ENCODE measurements at places on chromosomes 4 and X. TPM values are rescaled to one million over a fixed set of nuclear protein-coding genes. Genes with fewer than 3 reads are reported as not detected.

DNA sequence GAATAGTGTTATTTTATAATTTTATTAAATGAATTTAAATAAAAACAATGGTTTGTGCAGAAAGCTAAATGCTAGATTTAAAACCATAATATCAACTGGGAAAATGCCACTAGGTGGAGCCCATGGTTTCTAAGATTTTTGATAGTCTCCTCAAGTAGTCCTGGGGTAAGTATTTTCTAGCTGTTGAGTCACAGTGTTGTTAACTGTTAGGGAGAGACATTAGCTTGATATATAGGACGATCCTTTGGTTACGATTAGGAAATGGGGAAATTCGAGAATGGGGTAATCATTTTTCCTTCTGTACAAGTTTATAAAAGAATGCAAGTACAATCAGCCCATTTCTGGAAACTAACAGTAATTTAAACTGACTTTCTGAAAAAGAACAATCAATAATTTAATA, 378.4 kb downstream of the ANKRD50 start:
- peak; percentile 25 for DNase-seq

DNA sequence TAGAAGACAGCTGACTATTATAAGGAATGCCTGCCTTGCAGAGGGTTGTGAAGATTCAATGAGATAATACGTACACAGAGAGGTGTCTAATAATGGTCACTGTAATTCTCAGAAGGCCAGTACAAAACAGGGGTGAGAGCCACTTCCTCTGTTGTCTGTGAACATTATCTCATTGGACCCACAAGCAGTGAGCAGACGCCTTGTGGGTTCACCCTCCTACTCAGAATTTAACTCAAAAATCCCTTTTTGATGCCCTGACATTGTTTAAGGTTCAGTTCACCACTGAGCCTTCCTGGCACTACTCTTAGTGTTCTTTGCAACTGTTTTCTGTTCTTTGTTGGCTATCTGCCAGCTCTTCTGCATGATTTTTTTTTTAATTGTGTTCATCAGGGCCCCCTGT, 467.4 kb downstream of the BCOR start:
- DNase-seq = no peak

DNA sequence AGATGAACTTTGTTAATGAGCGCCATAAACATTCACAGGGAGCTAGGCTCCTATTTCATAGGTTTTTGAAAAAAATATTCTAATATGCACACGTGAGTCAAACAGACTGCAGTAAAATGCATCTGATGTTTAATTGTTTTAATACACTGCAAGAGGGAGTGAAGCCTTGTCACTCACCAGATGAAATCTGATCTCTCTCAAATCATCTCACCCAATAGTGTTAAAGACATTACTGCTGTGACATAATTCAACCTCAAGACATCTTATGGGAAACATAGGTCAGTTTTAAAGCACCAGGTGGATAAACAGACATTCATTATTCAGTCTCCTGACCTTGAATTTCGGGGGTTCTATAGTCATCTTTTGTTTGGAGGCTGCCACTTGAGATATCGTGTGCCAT, 148.3 kb downstream of the MAML3 start:
- no peak for DNase-seq

- DNase-seq = no peak
Observed at GRCh38 chrX:149003863-149004660, 501.0 kb downstream of the IDS start.

The TEC gene
- 3.8 TPM for total RNA-seq

The HGFAC gene
- 1.9 TPM for total RNA-seq

DNA sequence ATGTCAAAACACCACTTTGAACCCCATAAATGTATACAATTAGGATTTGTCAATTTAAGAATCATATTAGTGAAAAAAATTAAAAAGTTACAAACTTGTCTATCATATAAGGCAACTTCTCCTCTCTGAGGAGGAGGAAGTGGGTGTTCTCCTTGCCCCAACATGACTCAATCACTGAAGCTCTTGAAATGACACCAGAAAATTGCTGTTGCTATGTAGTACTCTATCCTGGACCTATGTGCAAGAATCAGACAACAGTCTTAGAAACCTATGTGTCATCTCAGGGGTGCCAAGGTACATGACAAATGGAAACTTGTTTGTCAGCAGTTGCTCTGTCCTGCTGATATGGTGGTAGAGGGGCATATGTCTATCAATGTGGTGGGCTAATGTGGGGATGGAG, 47.7 kb downstream of the HMGB3 start:
- no peak for DNase-seq

- DNase-seq = no peak
Observed at GRCh38 chr4:80465238-80465637, 129.7 kb downstream of the CFAP299 start.

The CSAG3 gene
- total RNA-seq = not detected

The PNCK gene
- total RNA-seq = 28.3 TPM

GRCh38 chr4:171067422-171067821, 745.8 kb upstream of the GALNTL6 start:
- no peak for DNase-seq

GRCh38 chr4:83247415-83248357, 36.9 kb downstream of the COQ2 start:
- no peak for DNase-seq

DNA sequence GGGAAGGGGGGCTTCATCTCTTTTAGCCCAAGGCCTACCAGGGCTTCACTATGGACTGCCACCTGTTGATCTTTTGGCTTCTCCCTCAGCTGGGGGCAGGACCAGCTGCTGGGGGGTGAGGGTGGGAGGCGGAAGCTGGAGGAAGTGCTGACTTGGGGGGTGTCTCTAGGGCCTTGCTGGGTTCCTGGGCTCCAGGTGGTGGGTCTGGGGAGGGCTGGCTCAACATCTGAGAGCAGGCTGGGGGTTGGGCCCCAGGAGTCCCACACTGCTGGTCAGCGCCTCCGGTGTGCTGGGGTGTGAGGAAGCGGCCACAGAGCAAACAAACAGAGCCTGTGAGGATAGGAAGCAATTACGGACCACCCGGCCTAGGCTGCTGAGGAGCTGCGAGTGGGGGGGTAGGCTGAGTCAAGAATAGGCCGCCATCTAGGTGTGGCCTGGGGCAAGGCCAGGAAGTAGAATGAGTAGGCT, 85.7 kb downstream of the EFNB1 start:
- DNase-seq = no peak

DNA sequence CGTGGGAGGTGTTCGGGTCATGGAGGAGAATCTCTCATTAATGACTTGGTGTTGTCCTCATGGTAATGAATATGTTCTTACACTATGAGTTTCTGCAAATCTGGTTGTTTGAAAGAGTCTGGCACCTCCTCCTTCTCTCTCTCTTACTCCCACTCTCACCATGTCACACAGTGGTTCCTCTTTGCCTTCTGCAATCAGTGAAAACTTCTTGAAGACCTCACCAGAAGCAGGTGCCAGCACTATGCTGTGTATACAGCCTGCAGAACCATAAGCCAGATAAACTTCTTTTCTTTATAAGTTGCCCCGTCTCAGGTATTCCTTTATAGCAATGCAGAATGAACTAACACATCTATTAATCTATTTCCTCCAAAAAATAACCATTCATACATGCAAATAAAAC, 275.0 kb downstream of the ANTXR2 start:
- no peak for DNase-seq

The MGAT4D gene
- not detected for total RNA-seq

GRCh38 chr4:7971881-7972500, 32.3 kb upstream of the AFAP1 start:
- DNase-seq = no peak

GRCh38 chrX:38277136-38277535, 50.2 kb downstream of the RPGR start:
- DNase-seq = no peak

DNA sequence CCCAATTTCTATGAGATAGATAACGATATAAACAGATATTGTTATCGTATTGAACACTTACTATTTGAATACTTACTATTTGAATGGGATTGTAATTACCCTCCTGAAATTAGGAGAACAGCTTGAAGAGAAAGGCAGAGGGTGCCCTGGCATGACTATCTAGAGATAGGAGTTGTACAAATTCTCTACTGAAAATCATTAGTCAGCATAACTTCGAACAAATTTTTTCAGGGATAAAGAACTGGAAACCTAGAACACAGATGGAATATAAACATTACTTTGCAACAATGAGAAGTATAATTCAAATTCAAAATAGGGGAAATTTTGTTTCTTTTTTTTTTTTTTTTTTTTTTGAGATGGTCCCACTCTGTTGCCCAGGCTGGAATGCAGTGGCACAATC, 1096.8 kb downstream of the C4orf33 start:
- no peak for DNase-seq

DNA sequence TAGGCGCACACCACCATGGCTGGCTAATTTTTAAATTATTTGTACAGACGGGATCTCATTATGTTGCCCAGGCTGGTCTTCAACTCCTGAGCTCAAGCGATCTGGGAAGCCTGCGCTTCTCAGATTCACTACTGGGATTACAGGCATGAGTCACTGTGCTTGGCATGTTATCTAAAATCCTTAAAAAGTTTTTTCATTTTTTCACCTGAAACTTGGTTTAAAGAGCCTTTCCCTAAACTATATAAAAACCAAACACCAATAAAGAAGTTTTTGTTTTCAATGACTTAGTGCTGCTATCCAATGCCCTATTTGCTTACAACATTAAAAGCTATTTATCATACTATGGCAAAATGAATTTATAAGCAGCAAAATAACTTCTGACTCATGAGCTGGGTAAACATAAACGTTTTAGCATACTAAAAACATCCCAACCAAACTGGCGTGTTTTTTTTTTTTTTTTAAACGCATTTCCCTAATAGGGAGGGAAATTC, 127.8 kb downstream of the UBE2K start:
- DNase-seq = no peak

The SPANXA2 gene
- not detected for total RNA-seq

The SGMS2 gene
- total RNA-seq = 76.1 TPM

DNA sequence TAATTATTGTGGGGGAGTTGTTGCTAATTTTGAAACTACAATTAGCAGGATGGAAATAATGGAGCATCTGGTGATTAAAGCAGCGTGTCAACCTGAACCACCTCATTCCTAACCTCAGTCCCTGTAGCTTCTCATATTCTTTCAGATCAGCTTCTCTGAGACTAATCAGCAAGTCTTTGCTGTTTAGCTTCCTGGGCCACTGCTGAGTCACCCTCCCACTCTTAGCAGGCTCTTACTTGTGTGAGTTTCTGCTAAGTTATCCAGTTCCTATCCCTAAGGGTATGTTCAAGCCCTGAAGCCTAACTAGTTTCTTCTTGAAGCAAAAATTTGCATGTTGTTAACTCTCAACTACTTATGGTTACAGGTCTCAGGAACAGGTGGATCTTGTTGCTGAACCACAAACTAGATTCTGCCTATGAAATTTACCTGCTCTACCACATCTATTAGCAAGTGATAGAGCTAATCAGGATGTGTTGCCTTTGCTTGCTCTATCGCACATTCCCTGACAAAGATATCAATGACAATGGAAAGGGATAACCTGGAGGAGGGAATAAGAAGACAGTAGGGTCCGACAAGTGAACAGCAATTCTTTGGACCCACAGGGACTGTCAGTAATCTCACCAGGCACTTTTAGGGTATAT, 134.2 kb downstream of the EIF4E start:
- no peak for DNase-seq

DNA sequence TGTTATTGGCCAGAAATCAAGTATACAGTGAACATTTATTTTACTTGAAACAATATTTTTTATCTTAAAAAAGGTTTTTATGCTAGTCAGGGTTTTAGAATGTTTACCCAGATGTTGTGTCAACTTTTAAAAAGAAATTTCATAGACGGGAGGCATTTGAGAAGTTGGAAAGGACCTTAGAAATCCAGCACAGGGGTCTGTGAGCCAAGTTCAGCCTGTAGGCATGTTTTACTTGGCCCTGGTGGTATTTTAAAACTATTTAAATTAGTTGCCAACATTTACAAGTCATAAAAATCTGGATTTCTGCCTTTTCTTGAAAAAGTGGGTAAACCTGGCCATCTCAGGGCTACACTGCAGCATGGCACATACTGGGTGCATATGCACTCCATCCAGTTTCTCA, 25.5 kb upstream of the FHL1 start:
- DNase-seq = no peak

The MAP3K15 gene
- 0.12 TPM for total RNA-seq

The PLAC8 gene
- 8.2 TPM for total RNA-seq

The POLN gene
- total RNA-seq = 7.7 TPM

The AP1S2 gene
- total RNA-seq = 25.2 TPM

GRCh38 chrX:101918751-101919150, 13.1 kb downstream of the ZMAT1 start:
- no peak for DNase-seq

The CENPVL1 gene
- 0.17 TPM for total RNA-seq
